ENCODE measurements at places on chromosomes 6 and 20.

GRCh38 chr6:170132561-170132991 is 158.3 kb downstream of the DLL1 start:
- no peak for DNase-seq

DNA sequence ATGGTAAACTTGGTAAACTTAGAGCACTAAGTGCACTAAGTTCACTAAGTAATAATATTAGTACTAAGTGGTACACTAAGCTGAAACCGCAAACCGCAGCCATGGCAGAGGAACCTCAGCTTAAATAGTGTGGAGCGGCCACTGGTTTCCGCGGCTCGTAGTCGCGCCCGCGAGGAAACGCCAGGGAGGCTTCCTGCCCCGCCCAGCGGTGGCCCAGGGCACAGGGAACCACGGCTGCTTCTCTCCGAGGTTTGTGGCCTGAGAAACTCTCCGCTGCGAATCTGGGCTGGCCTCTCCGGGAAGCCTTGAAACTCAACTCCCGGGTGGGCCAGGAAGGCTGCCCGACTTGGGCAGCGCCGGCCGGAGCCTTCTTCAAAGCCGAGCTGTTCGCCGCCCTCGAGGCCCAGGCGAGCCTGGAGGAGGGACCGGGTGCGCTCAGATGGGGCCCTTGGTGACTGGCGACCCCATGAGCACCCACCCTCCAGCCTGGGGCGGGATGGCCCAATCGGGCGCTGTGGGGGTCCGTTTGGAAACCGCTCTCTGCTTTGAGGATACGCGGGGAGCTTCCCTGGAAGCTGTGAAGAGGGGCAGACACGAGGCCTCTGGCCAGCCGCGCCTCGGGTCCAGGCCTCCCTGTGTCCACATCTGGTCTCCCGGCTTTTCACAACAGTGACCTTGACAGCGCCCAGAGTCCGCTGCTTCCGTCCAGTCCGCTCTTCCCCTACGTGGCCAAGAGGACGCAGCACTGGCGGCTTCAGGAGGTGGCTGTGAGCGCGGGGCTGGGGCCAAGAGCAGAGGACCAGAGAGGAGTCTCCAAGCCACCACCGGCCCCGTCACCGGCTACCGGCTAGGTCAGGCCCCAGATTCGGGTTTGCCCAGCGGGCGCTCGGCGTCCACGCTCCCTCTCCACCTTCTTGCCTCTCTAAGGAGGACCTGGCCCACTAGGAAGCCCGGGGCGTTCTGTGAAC is 25.4 kb upstream of the HLA-E start:
- DNase-seq = no peak

- no peak for DNase-seq
Observed at GRCh38 chr6:95366414-95366813, 210.9 kb upstream of the MANEA start.

DNA sequence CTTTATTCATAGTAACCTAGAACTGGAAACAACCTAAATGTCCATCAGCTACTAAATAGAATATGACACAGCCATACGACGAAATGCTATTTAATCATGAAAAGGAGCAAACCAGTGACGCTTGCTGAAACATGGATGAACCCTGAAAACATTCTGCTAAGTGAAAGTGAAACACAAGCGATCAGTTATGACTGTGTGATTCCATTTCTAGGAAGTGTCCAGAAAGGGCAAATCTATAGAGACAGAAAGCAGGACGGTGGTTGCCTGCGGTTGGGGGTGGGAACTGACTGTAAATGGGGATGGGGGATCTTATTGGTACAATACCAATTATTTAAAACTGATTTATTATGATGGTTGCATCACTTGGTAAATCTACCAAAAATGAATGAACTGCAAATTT is 126.8 kb downstream of the IPCEF1 start:
- DNase-seq = no peak

DNA sequence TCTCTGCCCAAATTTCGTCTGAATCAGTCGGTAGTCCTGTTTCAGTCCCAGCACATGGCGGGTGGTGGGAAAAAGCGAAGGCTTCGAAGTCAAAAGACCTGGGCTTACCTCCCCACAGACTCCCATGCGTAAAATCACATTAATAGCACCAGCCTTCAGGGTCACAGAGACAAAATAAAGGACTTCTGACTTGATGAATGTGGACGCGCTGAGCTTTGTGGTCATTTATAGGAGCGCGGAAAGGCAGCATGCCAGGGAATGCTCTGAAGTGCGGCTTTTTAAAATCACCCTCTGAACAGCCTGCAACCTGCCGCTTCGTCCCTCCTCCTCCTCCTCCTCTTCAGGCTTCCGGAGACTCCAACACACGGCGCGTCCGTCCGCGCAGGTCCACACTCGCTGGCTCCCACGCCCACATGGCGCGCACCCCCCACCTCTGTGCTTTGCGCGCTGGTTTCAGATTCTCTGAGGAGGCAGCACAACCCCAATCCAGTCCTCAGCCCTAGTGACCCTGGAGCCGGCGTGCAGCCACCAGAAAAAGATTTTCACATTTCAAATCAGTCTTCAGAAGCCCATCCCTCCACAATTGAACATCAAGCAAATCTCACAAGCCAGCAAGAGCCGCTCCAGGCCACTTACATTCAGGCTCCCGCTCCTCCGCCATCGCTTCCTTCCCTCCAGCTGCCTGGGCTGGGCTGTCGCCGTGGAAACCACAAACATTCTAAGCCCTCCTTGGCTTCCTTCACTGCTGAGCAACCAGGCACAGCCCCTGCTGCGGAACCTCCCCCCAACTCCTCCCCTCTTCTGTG is at the start of gene C6orf118:
Gene C6orf118 (minus strand): TSS at position 680 of the 806 bp plus-strand sequence. CDS start 19 bp downstream, at position 661.
- DNase-seq = peak; percentile 87
